Stomach (tissue), 19 donors: ENCODE measurements at places on chromosomes 12 and 14. TPM values are rescaled to one million over a fixed set of nuclear protein-coding genes. Genes with fewer than 3 reads are reported as not detected.

The KRT76 gene
- not detected for total RNA-seq

GRCh38 chr14:103520657-103521437 lies 1.8 kb downstream of the CKB start:
- peak; percentile 87 for DNase-seq

DNA sequence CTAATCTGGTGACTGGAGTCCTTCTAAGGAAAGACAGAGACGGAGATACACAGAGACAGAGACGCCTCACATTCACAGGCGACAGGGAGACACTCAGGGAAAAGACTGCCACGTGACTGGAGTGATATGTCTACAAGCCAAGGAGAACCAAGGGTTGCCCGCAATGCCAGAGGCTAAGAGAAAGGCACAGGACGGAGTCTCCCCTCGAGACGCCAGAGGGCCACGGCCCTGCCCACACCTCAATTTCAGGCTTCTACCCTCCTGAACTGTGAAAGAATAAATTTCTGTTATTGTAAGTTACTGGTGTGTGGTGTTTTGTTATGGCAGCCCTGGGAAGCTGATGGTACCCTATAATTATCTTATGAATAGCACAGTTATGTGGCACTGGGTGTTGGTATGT lies 11.6 kb upstream of the RAN start:
- no peak for DNase-seq

The KLRD1 gene
- total RNA-seq: under 0.01 TPM

The DCTN2 gene
- total RNA-seq: 177 TPM

GRCh38 chr14:36979863-36980262 lies 192.5 kb downstream of the SLC25A21 start:
- DNase-seq: no peak

GRCh38 chr14:21047378-21047781 lies 5.2 kb downstream of the RNASE7 start:
- no peak for DNase-seq
